ENCODE measurements at places on chromosomes 2 and 18. TPM values are rescaled to one million over a fixed set of nuclear protein-coding genes. Genes with fewer than 3 reads are reported as not detected.

Gene SPDYA
- total RNA-seq, result 1.2 TPM

Gene TNFRSF11A
- 0.37 TPM for total RNA-seq

DNA sequence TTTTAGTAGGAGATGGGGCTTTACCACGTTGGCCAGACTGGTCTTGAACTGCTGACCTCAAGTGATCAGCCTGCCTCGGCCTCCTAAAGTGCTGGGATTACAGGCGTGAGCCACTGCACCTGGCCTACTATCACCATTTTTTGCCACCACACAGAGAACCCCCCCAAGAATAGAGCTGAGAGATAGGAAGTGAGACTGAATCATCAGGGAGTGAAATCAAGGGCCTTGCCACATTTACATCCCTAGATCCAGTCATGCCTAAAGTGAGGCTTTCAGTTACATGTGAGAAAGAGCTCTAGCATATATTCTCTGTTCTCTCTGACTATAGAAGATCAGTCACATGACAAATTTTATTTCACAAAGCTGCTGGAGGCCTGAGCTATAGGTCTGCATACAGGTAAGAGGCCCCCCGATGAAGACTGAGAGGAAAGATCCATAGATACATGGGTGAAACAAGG lies 28.0 kb upstream of the KCMF1 start:
- H3K27ac ChIP-seq, result no peak overlapping the region
- no peaks in the 10 kb centered on the region for H3K4me1 ChIP-seq
- H3K36me3 ChIP-seq, result no peaks in the 10 kb centered on the region
- DNase-seq, result no peak
- H3K4me3 ChIP-seq, result no peak overlapping the region
- no peaks in the 10 kb centered on the region for H3K27me3 ChIP-seq

GRCh38 chr2:1014802-1015201 lies 64.2 kb downstream of the SNTG2 start:
- H3K27ac ChIP-seq, result no peak overlapping the region
- H3K4me1 ChIP-seq, result peaks cover 11% of the 10 kb centered on the region
- H3K4me3 ChIP-seq, result no peak overlapping the region

GRCh38 chr18:3578621-3579020 lies 128.6 kb downstream of the TGIF1 start:
- H3K4me3 ChIP-seq, result no peak overlapping the region
- no peak for DNase-seq
- no peaks in the 10 kb centered on the region for H3K27me3 ChIP-seq
- peaks cover 34% of the 10 kb centered on the region for H3K36me3 ChIP-seq
- no peaks in the 10 kb centered on the region for H3K4me1 ChIP-seq

DNA sequence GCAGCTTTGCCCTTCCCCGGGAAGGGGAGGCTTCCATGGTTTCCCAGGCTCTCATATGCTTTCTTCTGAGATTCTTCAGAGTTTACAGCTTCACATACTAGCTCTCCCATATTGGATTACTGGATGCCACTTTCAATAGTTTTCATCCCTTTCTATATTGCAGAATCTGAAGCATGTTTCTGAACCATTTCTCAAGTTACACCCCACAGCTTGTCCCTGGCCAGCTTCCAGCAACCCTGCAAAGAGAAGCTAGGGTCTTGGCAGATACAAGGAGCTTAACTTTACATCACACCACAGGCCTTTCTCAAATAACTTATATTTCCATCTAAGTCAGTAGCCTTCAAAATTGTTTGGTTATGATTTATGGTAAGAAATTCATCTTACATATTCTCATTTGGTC lies 39.6 kb downstream of the LHCGR start:
- H3K27me3 ChIP-seq, result no peaks in the 10 kb centered on the region
- peaks cover 35% of the 10 kb centered on the region for H3K4me1 ChIP-seq
- H3K4me3 ChIP-seq, result no peak overlapping the region
- no peak overlapping the region for H3K27ac ChIP-seq

- no peak overlapping the region for H3K4me3 ChIP-seq
- no peaks in the 10 kb centered on the region for H3K4me1 ChIP-seq
- H3K36me3 ChIP-seq, result no peaks in the 10 kb centered on the region
- H3K27ac ChIP-seq, result no peak overlapping the region
- no peaks in the 10 kb centered on the region for H3K27me3 ChIP-seq
These were observed 131.4 kb downstream of the BABAM2 start for GRCh38 chr2:28021898-28022297.

GRCh38 chr2:184444217-184444616 lies 154.1 kb upstream of the ZNF804A start:
- H3K27me3 ChIP-seq, result no peaks in the 10 kb centered on the region
- H3K36me3 ChIP-seq, result no peaks in the 10 kb centered on the region
- no peak overlapping the region for H3K4me3 ChIP-seq

DNA sequence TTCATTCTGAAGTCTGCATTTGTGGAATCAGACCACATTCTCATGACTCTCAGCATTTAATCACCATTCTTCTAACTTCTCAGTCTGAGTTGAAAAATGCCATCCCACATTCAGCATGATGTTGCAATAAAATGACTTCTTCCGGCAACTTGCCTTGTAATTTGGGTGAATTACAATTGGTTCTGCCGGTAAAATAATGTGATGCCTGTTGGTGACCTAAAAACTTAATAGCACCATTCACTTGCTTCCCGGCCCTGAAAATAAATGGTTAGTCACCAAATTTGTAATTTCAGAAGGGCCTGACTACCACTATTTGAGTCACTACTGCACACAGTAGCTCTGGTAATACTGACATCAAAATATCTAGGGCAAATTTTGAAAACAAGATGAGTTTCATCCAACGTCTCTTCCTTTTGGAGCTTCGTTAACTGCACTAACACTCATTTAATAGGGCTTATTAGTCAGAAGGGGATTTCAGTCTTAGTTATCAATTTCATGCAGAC lies 637.1 kb upstream of the CHAC2 start:
- no peak overlapping the region for H3K27ac ChIP-seq
- H3K36me3 ChIP-seq, result no peaks in the 10 kb centered on the region
- no peaks in the 10 kb centered on the region for H3K4me1 ChIP-seq
- no peak overlapping the region for H3K4me3 ChIP-seq
- H3K27me3 ChIP-seq, result no peaks in the 10 kb centered on the region

DNA sequence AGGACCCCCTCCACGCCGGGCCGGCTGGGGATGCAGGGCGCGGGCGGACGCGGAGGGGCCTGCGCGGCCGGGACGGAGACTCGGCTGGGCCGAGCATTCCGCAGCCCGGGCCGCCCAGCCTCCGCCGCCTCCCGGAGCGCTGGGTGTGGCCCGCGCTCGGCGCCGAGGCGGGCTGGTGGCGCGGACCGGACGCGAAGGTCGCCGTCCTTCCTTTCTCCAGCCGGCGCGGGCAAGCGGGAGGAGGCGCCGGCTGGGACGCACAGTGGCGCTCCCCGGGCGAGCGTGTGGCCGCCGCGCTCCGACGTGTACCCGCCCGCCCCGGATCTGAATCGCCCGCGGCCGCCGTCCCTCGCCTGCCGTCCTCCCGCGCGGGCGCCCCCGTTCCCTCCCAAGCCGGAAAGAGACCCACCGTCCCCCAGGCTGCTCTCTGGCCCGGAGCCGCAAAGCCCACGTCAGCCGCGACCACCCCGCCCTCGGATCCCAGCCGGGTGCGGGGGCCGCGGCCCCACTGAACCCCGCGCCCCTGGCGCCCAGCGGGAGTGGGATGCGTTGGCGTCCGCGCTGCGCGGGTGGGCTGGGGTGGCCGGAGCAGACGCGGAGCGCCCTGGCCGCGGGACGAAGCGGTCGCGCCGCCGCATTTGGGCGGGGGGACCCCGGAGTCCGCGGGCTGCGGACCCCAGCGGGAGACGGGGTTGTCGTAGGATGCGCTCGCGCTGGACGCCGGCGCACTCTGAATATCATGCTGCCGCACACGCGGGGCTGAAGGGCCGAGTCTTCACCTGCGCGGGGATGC lies 634 bp downstream of the SPATS2L start:
- DNase-seq, result peak; percentile 38
- H3K4me1 ChIP-seq, result peaks cover 10% of the 10 kb centered on the region
- H3K27me3 ChIP-seq, result peaks cover 11% of the 10 kb centered on the region
- no peak overlapping the region for H3K27ac ChIP-seq
- H3K4me3 ChIP-seq, result peak overlapping the region; percentile 59

DNA sequence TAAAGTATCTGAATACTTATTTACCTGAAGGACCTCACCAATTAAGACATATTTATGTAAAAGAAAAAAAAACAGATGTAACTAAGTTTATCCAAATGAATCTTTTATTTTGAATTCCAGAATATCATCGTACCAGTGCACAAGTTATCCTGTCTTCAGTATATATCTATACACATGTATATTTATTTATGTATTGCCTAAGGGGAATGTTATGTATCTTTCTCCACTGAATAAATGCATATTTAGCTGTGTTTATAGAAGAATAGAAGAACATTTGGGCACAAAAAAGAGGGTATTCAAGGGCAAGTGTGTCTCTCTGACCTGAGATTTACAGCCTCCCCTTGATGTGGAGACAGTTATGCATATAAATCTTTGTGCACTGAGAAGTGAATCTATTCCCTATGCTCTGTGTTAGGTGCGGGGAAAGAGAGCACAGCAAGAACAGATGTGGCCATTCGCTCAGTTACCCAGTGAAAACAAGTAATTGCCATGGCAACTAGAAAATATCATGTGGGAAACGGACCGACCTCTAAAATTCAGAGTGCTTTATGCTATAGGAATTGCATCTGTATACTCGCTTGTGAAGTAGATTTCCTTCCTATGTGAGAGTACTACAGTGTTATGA lies 39.5 kb upstream of the ASXL3 start:
- H3K27me3 ChIP-seq, result no peaks in the 10 kb centered on the region
- no peak for DNase-seq
- H3K27ac ChIP-seq, result no peak overlapping the region
- no peaks in the 10 kb centered on the region for H3K36me3 ChIP-seq

GRCh38 chr18:36590621-36591580 lies 237.9 kb downstream of the TPGS2 start:
- H3K36me3 ChIP-seq, result no peaks in the 10 kb centered on the region
- H3K4me3 ChIP-seq, result no peak overlapping the region
- no peak overlapping the region for H3K27ac ChIP-seq
- H3K27me3 ChIP-seq, result no peaks in the 10 kb centered on the region
- H3K4me1 ChIP-seq, result no peaks in the 10 kb centered on the region

GRCh38 chr18:61732854-61733253 lies 160.0 kb downstream of the RNF152 start:
- no peaks in the 10 kb centered on the region for H3K27me3 ChIP-seq
- no peaks in the 10 kb centered on the region for H3K4me1 ChIP-seq
- DNase-seq, result no peak

DNA sequence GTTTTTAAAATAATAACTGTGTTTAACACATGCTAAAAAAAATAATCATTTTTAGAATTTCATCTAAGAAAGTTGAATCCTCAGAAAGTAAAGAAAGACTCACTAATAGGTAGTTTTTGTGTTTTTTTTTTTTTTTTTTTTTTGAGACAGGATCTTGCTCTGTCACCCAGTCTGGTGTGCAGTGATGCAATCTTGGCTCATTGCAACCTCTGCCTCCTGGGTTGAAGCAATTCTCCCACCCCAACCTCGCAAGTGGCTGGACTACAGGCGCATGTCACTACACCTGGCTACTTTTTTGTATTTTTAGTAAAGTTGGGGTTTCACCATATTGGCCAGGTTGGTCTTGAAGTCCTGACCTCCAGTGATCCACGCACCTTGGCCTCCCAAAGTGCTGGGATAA lies 7.1 kb downstream of the CKAP2L start:
- DNase-seq, result no peak
- H3K27ac ChIP-seq, result no peak overlapping the region
- no peak overlapping the region for H3K4me3 ChIP-seq
- H3K27me3 ChIP-seq, result no peaks in the 10 kb centered on the region
- H3K36me3 ChIP-seq, result peaks cover 93% of the 10 kb centered on the region

GRCh38 chr2:152497481-152498052 lies 162.6 kb downstream of the FMNL2 start:
- peaks cover 31% of the 10 kb centered on the region for H3K4me1 ChIP-seq
- H3K27ac ChIP-seq, result no peak overlapping the region
- no peaks in the 10 kb centered on the region for H3K36me3 ChIP-seq

GRCh38 chr2:172282944-172283343 lies 144.4 kb upstream of the ITGA6 start:
- H3K36me3 ChIP-seq, result no peaks in the 10 kb centered on the region
- peaks cover 17% of the 10 kb centered on the region for H3K4me1 ChIP-seq
- H3K4me3 ChIP-seq, result no peak overlapping the region
- no peak overlapping the region for H3K27ac ChIP-seq
- DNase-seq, result peak; percentile 63
- no peaks in the 10 kb centered on the region for H3K27me3 ChIP-seq

- H3K27ac ChIP-seq, result no peak overlapping the region
- no peak for DNase-seq
- H3K27me3 ChIP-seq, result no peaks in the 10 kb centered on the region
- no peak overlapping the region for H3K4me3 ChIP-seq
- H3K36me3 ChIP-seq, result no peaks in the 10 kb centered on the region
These were observed 102.1 kb upstream of the HS6ST1 start for GRCh38 chr2:128420776-128421175.

DNA sequence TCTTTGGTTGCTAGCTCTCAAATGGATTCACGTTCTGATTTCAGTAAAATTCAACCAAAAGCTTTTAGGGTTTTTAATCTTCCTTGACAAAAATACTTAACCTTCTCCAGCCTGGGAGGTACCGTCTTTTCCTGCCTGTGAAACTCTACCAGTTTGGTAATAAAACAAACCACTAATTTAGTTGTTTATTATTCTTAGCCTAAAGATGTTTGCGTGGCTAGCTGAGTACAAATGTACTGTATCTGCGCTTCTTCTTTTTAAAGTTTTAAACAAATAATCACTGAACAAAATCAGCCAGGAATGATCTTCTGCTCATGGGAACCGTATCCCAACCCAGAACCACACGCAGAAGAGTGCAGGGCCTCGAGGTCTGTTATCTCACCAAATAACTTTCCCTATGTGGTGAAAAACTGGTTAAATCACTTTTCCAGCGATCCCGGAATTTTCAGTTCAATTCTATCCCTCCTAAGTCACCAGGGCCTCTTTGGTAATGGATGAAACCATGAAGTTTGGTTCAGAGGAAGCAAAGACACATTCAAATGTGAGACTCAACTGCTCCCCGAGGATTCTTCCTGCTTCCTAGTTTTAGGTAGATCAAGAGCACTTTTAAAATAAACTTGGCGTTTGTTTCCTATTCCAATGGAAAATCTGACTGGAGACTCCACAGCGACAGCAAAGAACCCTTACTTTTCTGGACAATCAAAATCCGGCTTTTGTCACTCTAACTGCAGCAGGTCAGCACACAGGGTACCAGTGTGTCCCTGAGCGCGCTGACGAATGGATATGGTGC lies 36.1 kb downstream of the BCL2 start:
- H3K27me3 ChIP-seq, result no peaks in the 10 kb centered on the region
- H3K27ac ChIP-seq, result no peak overlapping the region
- H3K4me1 ChIP-seq, result no peaks in the 10 kb centered on the region
- no peaks in the 10 kb centered on the region for H3K36me3 ChIP-seq
- H3K4me3 ChIP-seq, result no peak overlapping the region

Data from A673 (cell line).